ENCODE measurements at places on chromosomes 6 and 20.

GRCh38 chr6:6332811-6333244, 12.4 kb upstream of the F13A1 start:
- DNase-seq, result no peak

DNA sequence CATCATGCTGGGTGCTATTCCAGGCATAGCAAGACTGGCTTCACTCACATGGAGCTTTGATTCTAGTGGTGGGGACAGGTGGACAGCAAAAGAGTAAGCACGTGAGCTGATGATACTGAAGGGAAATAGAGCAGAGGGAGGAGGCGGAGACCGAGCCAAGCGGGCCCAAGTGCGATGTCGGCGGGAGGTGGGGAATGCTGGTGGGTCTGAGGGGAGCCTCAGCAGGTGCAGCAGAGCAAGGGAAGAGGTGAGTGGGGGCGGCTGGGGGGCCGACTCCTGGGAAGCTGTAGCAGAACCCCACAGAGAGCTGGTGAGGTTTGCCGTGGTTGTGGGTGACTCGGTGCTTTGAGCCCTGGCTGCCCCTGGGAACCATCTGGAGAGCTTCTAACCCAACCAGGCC, 10.2 kb downstream of the RTEL1 start:
- DNase-seq, result no peak

- no peak for DNase-seq
Observed at GRCh38 chr20:34246126-34246626, 5.0 kb downstream of the ASIP start.

DNA sequence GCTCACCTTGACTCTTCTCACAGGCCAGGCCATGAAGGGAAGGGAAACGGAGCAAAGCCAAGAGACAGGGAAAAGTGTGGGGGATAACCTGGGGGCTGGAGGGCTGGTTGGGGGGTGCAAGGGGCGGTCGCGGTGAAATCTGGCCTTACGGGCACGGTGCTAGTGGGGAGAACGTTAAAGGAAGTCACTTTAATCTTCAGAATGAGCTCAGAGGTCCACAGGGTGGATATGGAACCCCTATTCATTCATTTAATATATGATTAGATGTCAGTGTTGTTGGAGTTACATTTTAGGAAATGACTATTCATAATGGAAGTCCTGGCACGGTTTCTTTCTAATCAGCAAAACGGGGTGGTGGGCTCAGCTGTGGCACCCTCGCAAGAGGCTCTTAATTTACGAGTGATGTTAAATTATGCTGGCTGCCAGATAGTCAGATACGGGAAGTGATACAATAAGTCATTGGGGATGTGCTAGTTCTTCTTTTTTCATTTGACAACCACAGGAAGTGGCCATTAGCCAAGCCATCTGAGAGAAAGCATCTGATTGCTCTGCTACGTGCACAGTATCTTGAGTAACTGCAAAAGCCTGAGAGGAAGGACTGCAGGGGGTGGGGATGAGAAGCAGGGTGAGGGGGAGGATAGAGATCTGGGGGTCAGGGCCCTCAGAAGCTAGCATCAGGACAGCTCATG, 253.0 kb downstream of the QKI start:
- DNase-seq, result peak; percentile 75

DNA sequence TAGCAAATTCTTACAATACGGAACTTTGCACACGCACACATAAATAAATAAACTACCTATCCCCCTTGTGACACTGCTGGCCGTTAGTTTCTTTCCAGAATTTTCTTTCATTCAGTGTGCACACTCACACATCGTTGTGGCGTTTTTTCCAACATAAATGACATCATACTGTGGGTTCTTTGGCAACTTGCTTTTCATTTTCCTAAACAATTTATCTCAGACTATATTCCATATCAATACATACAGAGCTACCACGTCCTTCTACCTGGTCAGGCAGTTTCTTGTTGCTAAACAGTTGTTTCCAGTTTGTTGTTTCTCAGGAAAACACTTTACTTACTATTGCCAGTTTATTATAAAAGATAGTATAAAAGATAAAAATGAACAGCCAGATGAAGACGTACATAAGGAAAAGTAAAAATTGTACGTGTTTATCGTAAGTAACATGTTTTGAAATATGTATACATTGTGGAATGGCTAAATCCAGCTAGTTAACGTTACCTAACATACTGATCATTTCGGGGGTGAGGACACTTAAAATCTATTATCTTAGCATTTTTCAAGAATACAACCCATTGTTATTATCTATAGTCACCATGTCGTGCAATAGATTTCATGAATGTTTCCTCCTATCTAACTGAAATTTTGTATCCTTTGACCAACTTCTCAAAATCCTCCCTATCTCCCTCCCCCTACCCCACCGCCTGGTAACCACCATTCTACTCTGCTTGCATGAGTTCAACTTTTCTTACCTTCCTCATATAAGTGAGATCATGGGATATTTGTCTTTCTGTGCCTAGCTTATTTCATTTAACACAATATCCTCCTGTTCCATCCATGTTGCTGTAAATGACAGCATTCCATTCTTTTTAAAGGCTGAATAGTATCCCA, 1.2 kb upstream of the TP53RK start:
- no peak for DNase-seq

- no peak for DNase-seq
Observed at GRCh38 chr6:45590696-45591184, 213.0 kb upstream of the SUPT3H start.
